ENCODE measurements at places on chromosomes 2 and 18.

GRCh38 chr18:43060020-43060419, 55.5 kb downstream of the RIT2 start:
- no peak for DNase-seq

DNA sequence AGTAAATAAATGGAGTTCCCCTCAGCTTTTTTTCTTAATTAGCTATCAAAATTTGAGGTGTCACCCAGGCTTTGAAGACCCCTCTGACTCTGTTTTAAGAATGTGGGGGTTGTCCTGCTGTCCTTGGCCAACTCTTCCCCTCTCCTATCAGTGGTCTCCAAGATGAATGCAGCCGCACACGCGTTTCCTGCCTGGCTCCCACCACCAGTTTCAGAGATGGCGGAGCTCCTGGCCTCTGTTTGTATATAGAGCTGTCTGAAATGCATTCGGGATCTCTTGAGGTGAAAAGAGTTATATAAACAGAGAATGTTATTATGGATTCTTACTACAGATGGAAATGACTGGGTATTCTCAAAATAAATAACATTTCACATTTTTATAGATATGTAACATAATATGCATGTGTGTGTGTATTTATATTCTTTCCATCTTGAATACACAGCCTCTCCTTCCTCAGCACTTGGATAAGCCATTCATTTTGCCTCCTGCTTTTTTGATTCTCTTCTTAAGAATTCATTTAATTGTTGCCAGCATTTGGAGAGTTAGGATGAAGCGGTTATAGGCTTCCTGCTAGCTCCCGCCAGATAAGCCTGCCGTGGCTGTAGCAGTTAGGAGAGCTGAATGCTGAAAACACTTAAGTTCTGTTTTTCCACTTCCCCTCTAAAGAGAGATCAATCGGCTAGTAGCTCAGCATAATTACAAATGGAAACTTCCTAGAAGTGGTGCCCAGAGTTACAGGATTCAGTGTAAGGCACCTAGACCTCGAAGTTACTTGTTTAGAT, 659.3 kb upstream of the FANCL start:
- no peak for DNase-seq

- no peak for DNase-seq
These were observed 144.7 kb upstream of the SMAD2 start for GRCh38 chr18:48074929-48075706.

DNA sequence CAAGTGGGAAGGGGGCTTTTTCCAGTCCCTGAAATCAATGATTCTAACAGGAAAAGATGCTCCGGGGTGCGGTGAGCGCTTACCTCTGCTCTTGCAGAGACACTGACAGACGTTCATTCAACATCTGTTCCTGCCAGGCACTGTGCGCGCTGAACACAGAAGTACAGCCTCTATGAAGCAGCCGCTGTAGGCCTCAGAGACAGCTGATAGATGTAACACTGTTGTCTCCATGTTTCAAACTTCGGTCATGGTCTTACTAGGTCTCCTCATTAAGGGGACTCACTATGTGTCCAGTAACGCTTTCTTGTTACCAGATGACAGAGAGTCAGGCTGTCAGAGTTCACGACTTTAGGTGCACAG, 649 bp upstream of the CLIP4 start:
- peak; percentile 5 for DNase-seq

GRCh38 chr2:238444242-238444641, 17.5 kb downstream of the ASB1 start:
- no peak for DNase-seq

DNA sequence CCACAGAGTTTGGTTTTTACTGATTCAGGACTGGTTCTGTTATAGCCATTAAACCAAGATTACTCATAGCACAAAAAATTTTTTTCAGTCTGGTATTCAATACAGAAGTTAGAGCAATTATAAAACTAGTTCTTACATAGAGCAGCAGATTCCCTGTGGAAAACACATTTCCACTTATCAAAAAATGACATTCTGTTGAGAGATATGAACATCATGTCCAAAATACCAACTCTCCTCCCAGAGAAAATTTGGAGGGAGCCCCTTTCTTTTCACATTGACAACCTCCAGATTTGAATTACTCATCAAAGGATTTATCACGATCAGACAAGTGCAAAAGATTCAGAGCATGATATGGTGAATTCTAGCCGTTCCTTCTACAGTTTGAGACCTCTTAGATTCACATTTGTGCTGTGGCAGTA, 126.8 kb upstream of the SERPINE2 start:
- no peak for DNase-seq

DNA sequence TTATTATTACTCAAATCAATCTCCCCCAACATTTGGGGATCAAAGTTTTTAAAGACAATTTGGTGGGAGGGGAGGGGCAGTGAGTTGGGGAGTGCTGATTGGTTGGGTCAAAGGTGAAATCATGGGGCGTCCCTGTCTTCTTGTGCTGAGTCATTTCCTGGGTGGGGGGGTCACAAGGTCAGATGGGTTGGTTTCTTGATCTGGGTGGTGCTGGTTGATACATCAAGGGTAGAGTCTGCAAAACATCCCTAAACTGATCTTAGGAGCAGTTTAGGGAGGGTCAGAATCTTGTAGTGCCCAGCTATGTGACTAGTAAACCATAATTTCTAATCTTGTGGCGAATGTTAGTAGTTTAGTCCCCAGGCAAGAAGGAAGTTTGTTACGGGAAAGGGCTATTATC, 67.4 kb downstream of the MOGAT1 start:
- DNase-seq: no peak

DNA sequence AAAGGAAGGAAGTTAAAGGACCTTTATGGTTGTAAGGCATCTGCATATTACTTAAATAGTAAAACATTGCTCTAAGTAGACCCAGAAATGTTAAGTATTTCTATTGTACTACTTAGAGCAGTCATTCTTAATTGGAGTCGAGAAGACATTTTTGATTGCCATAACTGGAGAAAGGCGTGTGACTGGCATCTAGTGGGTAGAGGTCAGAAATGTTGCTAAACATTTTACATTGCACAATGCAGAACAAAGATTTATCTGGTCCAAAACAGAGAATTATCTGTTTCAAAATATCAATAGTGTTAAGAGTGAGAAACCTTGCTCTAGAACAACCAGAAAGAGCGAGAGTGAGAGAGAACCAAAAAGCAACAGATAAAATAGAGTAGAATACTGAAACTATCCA, 23.3 kb upstream of the ROCK1 start:
- no peak for DNase-seq

- no peak for DNase-seq
These were observed 668.7 kb downstream of the SLC4A3 start for GRCh38 chr2:220296174-220296573.

GRCh38 chr2:103264058-103264768, 502.4 kb downstream of the TMEM182 start:
- DNase-seq: no peak

- DNase-seq: no peak
These were observed 64.4 kb upstream of the RAPH1 start for GRCh38 chr2:203599509-203599908.

DNA sequence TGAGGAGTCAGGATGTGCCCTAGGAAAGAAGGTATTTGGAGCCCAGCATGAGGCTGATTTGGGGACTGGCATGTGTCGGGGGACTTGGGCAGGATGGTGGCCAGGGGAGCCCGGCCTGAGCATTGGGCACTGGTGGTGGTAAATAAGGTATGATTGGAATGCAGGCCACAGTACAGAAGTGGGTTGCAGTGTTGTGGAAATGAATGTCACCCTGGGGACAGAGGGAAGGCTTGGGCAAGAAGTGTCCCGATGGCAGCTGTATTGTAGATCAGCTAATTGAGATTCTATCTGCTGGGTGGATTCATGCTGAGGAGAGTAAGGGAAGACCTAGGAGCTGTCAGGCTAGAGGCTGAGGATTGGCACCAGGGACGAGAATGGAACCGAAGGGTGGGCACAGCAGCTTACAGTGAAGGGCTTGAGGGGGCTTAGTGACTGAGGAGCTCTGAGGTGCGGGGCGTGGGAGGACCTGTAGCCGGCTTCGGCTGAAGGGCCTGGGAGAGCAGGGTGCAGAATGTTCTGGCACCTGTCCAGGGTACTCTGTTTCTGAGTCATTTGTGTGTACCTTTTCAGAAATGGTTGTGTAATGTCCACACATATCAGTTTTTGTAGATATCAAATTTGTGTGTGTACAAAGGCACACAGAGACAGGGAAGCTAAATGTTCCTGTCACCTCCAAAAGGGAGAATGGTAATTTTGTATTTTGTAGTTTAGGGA, 170.2 kb downstream of the PRKCE start:
- no peak for DNase-seq

DNA sequence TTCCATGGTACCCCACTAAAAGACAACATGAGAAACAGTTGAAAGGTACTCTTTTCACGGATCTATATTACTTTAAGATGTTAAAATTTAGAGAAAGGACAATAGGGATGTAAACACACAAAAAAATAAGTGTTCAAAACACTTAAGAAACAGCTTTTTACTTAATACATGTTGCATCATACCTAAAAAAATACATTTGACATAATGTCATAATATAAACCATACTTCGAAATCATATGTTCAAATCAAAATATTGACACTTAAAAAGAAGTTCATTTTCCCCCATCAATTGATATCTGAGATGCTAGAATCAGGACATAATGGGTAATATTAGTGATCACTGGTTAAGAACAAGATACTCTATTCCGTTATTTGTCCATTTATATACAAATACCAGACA, 124.9 kb downstream of the GRB14 start:
- no peak for DNase-seq

DNA sequence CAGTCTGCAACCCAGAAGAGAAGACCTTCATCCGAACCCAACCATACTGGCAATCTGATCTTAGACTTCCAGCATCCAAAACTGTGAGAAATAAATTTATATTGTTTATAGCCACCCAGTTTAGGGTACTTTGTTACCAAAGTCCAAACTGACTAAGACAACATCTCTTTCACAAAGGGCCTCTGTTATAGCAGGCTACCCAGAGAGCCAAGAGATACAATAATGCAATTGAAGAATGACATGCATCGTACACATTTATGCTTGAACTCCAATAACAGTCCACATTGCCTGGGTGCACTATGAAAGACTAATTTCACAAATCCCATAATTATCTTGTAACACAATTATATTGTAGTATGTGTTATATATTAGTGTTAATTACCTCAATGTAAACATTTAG, 39.1 kb upstream of the ANKRD44 start:
- DNase-seq: no peak

- DNase-seq: peak; percentile 38
These were observed 32.0 kb upstream of the CAB39 start for GRCh38 chr2:230680463-230681170.

DNA sequence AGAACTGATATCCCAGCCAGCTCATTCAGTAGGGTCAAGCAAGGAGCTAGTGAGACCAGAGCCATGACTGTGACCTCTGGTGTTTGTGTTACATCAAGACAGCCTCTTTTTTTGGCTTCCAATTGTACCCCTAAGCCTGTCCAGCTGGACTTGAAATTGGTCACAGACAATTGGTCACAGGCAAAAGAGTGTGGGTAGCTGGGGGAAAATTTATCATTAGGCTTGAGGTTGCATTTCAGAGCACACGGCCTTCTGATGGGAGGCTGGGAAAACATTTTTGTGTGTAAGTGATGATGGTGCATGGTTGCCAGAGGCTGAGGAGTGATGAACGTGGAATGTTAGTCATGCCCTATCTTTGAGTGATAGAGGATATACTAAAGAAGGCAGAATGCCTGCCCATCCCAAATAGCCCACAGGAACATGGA, 285.1 kb upstream of the SLC14A2 start:
- DNase-seq: no peak

DNA sequence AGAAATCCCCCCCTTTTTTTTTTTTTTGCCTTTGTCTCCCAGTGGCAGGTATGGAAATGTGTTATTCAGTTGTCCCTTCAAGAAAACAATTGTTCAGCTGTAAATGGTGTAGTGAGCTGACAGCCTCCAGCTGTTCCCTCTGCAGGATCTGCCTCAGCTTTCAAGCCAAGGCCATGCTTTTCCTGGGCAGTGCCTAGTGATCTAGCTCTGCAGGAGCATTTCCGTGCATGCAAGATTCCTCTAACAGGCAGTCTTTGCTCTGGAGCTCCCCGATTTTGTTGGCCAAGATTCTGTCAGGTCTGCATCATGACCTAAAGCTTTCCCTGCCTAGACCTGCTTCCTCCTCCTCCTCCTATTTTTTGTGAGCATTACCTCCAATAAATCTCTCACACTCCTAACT, 300.7 kb upstream of the UBE2E3 start:
- DNase-seq: no peak

DNA sequence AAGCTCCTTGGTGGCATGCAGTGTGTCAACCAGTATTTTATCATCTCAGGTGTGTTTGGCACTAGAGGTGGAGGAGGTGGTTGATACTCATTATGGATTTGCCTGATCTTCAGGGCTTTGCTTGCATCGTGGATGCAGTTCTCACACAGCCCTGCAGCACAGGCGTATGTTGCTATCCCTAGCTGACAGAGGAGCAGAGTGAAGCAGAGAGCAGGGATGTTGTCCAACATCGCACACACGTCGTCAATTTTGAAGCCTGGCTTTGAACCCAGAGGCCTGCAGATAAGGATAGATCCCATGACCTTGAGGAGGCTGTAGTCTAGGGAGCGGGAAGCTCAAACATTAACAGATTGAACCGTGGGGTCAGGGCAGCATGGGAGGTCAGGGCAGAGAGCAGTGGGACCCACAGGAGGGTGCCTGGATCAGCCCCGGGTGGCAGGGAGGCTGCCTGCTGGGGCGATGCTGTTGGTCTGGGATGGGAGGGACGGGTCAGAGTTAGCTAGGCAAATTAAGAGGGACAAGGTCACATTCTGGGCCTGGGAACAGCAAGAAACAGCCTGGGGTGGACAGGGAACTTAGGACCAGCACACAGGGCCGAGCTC, 4.2 kb downstream of the RNF144A start:
- DNase-seq: no peak

Data from activated CD4-positive, alpha-beta T cell treated with anti-CD3 and anti-CD28 coated beads, Interleukin-2, amount 50 U/mL, for 48 hours (primary cell).